ENCODE measurements at places on chromosomes 13 and 19. TPM values are rescaled to one million over a fixed set of nuclear protein-coding genes. Genes with fewer than 3 reads are reported as not detected.

The DMWD gene
- total RNA-seq: 49.2 TPM

The SHISA2 gene
- 4.3 TPM for total RNA-seq

The FCAR gene
- not detected for total RNA-seq

GRCh38 chr13:84646957-84647356 is 764.7 kb upstream of the SLITRK1 start:
- DNase-seq: no peak
- no peak overlapping the region for H3K4me3 ChIP-seq
- no peaks in the 10 kb centered on the region for H3K36me3 ChIP-seq

- peak; percentile 61 for DNase-seq
- H3K27me3 ChIP-seq: no peaks in the 10 kb centered on the region
- H3K4me1 ChIP-seq: no peaks in the 10 kb centered on the region
- no peak overlapping the region for H3K27ac ChIP-seq
Observed at GRCh38 chr19:17787274-17787913, 7.5 kb upstream of the B3GNT3 start.

- H3K27ac ChIP-seq: no peak overlapping the region
- no peak overlapping the region for H3K4me3 ChIP-seq
- H3K36me3 ChIP-seq: no peaks in the 10 kb centered on the region
- no peaks in the 10 kb centered on the region for H3K4me1 ChIP-seq
- no peak for DNase-seq
Observed at GRCh38 chr13:72259528-72259927, 392.5 kb upstream of the DACH1 start.

- no peaks in the 10 kb centered on the region for H3K27me3 ChIP-seq
- no peaks in the 10 kb centered on the region for H3K4me1 ChIP-seq
- H3K4me3 ChIP-seq: no peak overlapping the region
- no peak overlapping the region for H3K27ac ChIP-seq
- no peaks in the 10 kb centered on the region for H3K36me3 ChIP-seq
Observed at GRCh38 chr13:89061821-89062220, 1390.7 kb downstream of the SLITRK5 start.

- no peak for DNase-seq
- H3K27me3 ChIP-seq: no peaks in the 10 kb centered on the region
- H3K27ac ChIP-seq: peak overlapping the region; percentile 38
- H3K4me1 ChIP-seq: peaks cover 23% of the 10 kb centered on the region
Observed at GRCh38 chr13:33150126-33150525, 133.9 kb downstream of the KL start.

DNA sequence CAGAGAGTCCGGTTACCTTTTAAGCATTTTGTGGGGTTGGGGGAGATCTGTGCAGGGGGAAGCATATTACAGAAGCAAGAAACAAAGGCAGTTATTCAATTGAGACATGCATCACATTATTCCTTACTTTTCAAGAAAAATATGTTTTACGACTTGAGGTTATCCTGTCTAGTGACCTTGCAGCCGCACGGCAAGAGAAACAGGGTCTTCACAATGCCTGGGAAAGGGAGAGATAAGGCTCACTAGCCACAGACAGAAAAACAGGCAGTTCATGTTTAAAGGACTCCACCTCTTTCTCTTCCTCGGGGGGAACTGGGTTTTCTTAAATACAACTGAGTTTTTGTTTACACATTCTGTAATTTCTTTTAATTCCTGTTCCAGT is 536 bp upstream of the NCR1 start:
- no peak for DNase-seq
- no peaks in the 10 kb centered on the region for H3K4me1 ChIP-seq
- H3K36me3 ChIP-seq: no peaks in the 10 kb centered on the region
- no peaks in the 10 kb centered on the region for H3K27me3 ChIP-seq
- no peak overlapping the region for H3K27ac ChIP-seq

DNA sequence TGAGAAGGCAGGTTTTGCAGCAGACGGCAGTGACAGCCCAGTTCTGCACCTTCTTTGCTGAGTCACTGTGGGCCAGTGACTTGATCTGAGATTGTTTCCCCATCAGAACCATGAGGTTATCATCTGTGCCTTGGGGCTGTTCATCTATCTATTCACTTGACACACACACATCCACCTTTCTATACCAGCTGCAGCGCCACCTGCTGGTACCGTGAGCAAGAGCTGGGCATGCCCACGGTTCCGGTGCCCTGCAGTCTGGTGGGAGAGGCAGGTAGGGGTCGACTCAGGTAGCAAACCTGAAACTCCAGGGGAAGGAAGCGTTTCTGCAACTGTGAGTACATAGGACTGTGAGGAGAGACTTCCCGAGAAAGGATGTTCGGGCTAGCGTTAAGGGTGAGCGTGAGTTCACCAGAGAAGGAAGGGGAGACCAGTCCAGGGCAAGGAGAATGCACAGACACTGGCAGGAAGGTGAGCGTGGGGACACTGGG is 7.5 kb upstream of the LIN7B start:
- H3K4me1 ChIP-seq: peaks cover 14% of the 10 kb centered on the region
- peaks cover 70% of the 10 kb centered on the region for H3K36me3 ChIP-seq
- H3K27ac ChIP-seq: no peak overlapping the region
- DNase-seq: peak; percentile 92
- H3K4me3 ChIP-seq: no peak overlapping the region

DNA sequence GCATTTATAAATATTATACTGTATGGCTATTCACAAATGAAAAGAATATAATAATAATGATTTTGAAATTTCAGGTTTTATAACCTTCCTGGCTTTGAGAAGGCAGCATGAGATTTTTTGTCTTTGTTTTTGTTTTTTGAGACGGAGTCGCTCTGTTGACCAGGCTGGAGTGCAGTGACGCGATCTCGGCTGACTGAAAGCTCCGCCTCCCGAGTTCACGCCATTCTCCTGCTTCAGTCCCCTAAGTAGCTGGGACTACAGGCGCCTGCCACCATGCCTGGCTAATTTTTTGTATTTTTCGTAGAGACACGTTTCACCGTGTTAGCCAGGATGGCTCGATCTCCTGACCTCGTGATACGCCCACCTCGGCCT is 64.1 kb downstream of the ZNF429 start:
- H3K36me3 ChIP-seq: no peaks in the 10 kb centered on the region
- H3K27me3 ChIP-seq: no peaks in the 10 kb centered on the region
- H3K4me1 ChIP-seq: no peaks in the 10 kb centered on the region
- H3K27ac ChIP-seq: peak overlapping the region; percentile 61
